ENCODE measurements at places on chromosomes 11 and 22. TPM values are rescaled to one million over a fixed set of nuclear protein-coding genes. Genes with fewer than 3 reads are reported as not detected.

KRTAP5-2 gene
- not detected for total RNA-seq

PRG2 gene
- total RNA-seq, result not detected

KCNJ4 gene
- total RNA-seq, result not detected

ELF5 gene
- not detected for total RNA-seq

CRYBB2 gene
- total RNA-seq, result not detected

VWCE gene
- total RNA-seq, result 2.2 TPM

PANX3 gene
- total RNA-seq, result not detected
